Left lung (tissue), 14 donors: ENCODE measurements at places on chromosomes 11 and 22.

DNA sequence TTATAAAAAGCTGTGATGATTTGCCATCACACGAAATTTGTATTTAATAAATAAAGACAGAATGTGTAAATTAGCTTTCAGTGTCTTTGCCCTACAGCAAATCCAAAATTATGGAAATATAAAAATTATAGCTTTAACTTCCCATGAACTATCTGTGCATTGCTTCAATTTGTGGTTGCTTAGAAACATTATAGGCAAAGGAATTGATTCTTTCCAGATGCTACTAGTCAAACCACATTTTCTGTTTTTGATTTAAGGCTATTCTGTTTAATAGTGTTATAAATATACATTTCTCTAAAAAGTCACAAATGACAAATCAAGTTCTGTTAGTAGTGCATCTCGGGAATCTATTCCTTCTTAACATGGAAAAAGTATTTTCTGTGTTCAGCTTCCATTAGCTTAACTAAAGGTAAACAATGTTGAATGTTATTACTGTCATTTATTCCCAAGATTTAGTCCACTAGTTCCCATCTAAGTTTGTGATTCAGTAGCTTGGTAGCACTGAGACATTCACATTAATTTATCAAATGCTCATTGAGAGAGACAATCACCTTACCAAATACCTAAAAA, 1086.3 kb upstream of the CCDC90B start:
- no peak for DNase-seq

DNA sequence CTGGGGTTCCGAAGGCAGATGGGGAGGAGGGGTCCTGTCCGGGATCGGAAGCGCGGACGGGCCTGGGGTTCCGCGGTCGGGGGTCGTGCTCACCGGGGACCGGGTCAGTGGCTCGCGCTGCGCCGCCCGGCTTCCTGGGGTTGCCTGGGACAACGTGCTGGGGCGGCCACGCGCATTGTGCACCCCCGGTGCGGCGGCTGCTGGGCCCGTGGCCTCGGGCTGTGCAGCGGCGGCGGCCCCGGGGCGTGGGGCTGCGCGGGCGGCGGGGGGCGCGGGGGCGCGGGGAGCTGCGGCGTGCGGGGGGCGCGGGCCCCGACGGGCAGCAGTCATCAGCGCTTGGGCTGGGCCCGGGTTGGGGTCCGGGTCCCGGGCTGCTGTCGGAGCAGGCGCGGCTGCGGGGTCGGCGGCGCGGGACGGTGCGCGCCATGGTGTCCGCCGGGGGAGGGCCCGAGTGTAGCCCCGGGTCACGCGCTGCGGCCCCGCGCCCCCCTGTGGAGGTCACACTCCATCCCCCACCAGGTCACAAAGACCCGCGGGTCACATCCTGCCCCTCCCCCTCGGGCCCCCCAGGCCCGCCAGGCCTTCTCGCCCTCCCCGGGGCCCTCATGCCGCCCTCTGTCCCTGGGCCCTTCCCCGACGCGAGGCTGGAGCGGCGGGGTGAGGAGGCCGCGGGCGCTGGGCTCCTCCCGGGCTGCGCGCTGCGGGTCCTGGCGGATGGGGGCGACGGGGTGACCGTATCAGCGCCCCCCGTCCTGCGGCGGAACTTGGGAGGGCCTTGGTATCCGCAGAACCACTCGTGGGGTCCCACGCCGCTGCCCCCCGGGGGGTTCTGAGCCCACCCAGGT, at the start of gene TTLL8:
Gene TTLL8 (minus strand): TSS at position 238 of the 845 bp plus-strand sequence.
- no peak for DNase-seq

DNA sequence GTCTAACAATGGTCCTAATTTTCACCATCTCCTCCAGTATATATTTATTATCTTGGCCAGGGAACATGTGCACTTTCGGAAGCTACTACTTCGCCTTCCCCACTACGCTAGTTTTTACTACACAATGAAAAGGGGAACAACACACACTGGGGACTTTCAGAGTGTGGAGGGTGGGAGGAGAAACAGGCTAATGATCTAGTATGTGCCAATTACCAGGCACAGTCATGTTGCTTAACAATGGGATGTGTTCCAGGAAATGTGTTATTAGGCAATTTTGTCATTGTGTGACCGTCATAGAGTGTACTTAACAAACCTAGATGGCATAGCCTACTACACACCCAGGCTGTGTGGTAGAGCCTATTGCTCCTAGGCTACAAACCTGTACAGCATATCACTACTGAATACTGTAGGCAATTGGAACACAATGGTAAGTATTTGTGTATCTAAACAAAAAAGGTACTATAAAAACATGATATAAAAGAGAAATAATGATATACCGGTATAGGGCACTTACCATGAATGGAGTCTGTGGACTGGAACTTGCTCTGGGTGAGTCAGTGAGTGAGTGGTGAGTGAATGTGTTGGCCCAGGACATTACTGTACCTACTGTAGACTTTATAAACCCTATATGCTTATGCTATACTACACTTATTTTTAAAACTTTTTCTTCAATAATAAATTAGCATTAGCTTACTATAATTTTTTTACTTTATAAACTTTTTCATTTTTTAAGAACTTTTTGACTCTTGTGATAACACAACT, 20.1 kb upstream of the CUL5 start:
- DNase-seq, result no peak

DNA sequence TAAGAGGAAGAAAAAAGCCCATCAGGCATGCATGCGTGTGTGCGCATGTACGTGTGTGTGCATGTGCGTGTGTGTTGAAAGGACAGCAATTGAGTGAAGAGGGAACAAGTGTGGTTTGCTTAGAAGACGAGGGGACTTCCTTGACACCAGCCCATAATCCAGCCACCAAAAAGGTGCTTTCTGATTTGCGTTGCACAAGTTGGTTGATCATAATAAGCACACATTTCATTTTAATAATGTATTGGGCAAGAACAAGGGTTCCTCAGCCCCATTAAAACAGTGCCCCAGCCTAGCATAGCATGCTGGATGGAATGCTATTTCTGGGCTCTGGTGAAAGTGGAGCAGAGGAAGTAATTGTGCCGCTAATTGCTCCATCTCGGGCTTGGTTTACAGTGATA, 493.2 kb downstream of the MIAT start:
- no peak for DNase-seq

- no peak for DNase-seq
Measured at GRCh38 chr22:42468841-42469240, 36.6 kb upstream of the NFAM1 start.

DNA sequence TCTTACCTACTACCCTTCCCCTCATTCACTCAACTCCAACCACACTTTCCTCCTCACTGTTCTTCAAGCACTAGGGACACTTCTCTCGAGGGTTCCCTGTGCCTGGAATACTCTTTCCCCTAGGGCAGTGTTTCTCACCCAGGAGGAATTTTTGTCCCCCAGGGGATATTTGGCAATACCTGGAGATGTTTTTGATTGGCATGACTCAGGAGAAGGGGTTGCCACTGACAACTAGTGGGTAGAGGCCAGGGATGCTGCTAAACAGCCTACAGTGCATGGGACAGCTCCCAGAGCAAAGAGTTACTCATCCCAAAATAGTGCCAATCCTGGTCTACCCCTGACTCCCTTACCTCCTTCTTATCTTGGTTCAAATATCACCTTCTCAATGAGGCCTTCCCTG, 40.0 kb downstream of the BTG4 start:
- no peak for DNase-seq

DNA sequence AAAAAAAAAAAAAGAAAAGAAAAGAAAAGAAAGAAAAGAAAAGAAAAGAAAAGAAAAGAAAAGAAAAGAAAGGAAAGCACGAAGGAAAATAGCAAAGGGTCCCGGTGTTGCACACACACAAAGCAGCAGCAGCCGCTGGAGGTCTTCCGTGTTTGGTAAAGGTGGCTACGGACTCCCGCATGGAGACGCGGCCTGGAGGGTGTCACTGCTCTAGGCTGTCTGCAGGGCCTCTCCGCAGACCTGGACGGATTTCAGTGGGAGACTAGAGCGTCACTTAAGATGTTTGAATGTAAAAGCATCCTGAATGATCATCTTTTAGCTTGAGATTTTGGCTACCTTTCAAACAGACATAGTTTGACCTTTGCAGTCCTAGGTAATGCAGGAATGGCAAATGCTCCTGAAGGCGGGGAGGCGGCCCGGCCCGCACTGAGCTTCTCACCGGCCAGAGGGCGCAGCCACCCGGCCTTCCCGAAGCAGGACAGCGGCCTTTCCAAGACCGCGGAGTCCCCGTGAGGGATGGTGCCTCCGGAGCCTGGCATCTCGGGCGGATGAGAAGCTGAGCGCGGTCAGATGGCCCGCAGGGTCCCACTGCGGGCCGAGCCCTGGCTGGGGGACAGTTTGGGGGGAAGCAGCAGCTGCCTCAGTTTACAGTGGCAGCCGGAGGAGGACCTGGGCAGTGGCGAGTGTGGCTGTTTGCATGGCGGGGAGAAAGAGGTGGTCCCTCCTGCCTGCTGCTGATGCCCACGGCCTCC, 18.5 kb downstream of the KRTAP5-5 start:
- no peak for DNase-seq

DNA sequence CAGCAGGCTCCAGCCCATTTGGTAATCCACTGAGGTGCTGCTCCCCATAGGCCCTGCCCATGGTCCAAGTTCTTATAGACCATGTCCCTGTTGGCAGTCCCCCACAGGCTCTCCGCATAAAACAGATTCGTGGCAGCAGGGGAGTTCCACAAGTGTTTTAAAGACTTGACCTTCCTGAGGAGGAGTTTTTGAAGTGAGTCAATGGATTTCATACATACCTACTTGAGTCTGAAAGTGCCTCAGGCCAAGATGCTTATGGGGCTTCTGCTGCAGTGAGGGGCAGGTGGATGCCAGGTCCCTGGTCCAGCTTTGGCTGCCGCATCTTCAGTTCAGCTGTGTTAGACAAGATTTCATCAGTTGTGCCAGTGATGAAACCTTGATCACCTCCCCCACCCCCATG, 43.3 kb downstream of the CABIN1 start:
- no peak for DNase-seq

DNA sequence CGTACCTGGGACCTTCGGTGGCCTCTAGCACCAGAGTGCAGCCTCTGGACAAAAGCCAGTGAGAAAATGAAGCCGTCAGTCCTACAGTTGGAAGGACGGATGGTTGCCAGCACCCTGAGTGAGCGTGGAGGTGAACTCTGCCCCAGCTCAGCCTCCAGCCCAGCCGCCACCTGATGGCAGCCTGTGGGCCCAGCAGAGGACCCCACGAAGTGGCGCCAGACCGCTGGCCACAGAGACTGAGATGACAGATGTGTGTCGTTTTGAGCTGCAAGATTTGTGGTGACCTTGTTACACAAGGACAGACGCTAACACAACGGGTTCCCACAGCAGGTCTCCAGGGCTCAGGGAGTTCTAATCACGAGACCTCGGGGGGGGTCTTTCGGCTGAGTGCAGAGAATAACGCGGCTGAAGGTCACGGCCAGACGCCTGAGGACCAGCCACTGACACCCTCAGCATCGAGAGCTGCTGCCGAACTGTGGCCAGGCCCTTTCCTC, 75.0 kb downstream of the BRD1 start:
- DNase-seq, result no peak

DNA sequence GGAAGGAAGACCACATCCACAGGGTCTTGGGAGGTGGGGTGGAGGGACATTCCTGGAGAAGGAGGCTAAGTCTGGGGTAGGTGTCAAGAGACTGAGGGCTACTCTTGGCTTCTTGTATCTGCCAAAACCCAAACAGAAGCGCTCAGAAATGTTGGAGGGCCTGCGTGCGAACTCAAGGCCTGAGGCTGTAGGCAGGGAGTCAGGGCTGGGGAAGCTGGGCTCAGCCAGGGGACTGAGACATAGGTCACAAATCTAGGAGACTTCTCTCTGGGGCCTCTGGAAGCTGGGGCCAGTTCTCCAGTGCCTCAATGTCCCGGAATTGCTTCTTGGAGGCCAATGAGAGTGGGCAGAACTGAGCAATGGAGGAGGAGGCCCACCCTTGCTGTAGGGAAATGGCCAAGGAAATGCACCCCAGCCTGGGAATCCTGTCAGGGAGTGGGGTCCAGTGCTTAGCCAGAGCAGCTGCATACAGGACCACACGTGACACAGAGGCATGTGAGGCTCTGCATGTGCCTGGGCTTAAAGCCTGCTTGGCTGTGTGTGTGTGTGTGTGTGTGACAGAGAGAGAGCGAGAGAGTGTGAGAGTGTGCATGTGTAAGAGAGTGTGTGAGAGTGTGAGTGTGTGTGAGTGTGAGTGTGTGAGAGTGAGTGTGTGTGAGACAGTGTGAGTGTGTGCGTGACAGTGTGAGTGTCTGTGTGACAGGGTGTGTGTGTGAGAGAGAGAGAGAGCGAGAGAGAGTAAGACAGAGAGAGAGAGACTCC, 141.3 kb downstream of the ST3GAL4 start:
- DNase-seq, result no peak

DNA sequence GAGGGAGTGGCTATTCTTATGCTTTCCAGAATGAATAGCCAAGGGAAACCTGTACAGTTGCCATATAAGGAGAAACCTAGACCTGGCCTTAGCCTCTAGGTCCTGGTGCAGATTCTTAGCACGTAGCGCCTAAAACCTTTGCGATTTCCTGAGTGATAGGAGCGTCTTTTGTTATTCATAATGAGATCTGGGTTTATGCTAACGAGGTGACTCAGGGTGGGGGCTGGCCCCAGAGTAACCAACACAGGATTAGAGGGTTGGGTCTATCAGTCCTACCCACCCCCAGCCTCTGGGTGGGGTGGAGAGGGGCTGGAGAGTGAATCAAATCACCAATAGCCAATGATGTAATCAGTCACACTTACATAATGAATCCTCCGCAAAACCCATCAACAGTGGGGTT, 73.4 kb upstream of the PARVG start:
- DNase-seq, result no peak
